ENCODE measurements at places on chromosomes 6 and 20. TPM values are rescaled to one million over a fixed set of nuclear protein-coding genes. Genes with fewer than 3 reads are reported as not detected.

EGFL8 gene
- total RNA-seq = 1.4 TPM

FRK gene
- total RNA-seq = 0.85 TPM

LY6G5C gene
- 1.7 TPM for total RNA-seq

C4A gene
- 5.1 TPM for total RNA-seq

CCN5 gene
- under 0.01 TPM for total RNA-seq

EYS gene
- under 0.01 TPM for total RNA-seq

BNIP5 gene
- not detected for total RNA-seq

CCDC170 gene
- 0.56 TPM for total RNA-seq

TLDC2 gene
- total RNA-seq = not detected
